ENCODE measurements at places on chromosomes 3 and 15.

- DNase-seq = peak; percentile 86
Observed at GRCh38 chr15:64841344-64842095, at the start of gene PLEKHO2. PLEKHO2 (plus strand) TSS chr15:64841915; CDS start chr15:64842017, 102 bp downstream.

DNA sequence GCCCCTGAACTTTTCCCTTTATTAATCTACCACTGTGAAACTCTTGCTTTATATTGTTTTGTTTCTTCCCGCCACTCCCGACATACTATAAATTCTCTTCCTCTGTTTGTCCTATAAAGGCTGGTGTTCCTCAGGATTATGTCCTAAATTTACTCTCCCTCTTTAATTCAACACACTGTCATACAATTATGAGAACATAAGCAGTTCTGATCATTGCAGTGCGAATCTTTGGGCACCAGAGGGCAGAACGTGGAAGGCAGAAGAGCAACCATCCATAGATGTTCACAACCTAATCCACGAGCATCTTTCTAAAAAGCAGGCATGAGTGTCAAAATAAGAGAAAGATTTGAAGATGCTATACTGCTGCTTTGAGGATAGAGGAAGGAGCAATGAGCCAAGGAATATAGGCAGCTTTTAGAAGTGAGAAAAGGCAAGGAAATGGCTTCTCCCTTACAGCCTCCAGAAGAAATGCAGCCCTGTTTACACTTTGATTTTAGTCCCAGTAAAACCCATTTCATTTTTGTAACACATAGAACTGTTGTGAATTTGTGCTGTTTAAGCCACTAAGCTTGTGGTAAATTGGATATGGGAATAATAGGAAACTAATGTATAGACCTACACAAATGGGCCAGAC, 179.4 kb downstream of the GBE1 start:
- no peak for DNase-seq

GRCh38 chr3:36647423-36647853, 116.9 kb downstream of the DCLK3 start:
- DNase-seq = no peak

- peak; percentile 2 for DNase-seq
Observed at GRCh38 chr15:40483919-40484318, 13.1 kb downstream of the CHST14 start.

- no peak for DNase-seq
Observed at GRCh38 chr3:27504749-27505148, 20.6 kb upstream of the SLC4A7 start.
